Left hindlimb (tissue), 1 donor: ENCODE measurements at places on chromosomes 2 and 18.

DNA sequence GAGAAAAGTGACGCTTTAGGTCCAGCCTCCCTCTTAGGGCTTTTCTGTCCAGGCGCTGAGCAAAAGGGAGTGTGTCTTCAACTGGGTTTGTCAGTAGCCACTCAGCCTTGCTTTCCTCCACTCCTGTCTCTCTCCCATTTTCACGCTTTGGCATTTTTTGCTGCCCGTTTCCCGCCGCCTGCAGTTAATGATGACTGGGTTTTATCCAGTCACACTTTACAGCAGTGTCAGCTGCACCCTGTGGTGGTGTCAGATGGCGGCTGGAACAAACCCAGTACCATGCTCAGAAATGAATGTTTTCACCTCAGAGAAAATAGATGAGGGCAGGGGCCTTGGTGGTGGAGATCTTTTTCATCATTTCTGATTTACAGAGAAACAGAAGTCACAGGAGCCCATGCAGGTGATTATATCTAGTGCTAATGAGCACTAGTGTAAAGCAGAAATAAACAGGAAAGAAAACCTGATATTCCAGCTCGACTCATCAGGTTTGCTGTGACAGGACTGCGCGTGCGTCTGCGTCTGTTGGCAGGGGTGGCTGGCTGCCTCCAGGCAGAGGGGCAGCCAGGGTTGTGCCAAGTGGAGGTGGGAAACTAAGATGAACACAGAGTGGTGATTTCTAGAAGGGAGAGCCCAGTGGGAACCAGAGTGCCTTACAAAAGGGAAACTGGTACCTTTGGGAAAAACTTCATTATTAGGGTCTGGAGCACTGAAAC is 139.9 kb downstream of the TANC1 start:
- DNase-seq: no peak

- no peak for DNase-seq
Measured at GRCh38 chr2:194819367-194819766, 837.7 kb upstream of the SLC39A10 start.

DNA sequence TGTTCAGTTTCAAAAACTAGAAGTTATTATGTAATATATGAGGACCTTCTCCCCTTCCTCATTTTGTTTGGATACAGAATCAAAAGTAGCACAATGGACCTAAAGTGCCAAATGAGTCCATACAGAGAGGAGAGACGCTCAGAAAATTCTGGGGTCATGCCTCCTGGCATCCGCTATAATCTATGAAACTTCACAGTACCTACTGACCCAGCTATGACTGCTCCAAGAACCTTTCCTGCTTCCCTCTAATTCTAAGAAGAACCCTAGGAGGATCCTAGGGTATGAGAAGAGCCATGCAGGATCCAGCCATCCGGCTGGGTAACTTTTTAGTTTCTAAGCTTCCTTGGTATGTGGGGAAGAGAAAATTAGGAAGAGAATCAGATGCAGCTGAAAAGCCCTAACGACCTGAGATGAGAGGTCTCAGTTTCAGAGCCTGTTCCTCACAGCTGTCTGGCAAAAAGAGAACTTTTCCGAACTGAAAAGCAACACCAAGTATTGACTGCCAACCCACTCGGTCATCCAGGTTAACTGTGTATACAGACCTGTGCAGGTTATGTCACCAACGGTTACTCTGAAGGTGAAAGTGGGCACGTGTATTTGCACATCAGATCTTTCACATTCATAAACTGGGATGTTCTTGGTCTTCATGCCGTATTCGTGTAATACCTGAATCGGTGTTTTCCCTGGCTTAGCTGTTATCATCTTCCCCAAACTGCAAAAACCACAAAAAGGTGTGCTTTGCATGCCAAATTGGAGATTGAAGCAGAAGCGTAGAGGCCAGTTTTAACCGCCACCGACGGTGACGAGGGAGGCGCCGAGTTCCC is 1.1 kb downstream of the PRKRA start:
- DNase-seq: no peak

- no peak for DNase-seq
Measured at GRCh38 chr2:112310906-112311305, 35.5 kb downstream of the ZC3H6 start.

- DNase-seq: no peak
Measured at GRCh38 chr2:185374878-185375277, 363.7 kb upstream of the FSIP2 start.

GRCh38 chr18:9354256-9354655 is 19.7 kb downstream of the TWSG1 start:
- no peak for DNase-seq

DNA sequence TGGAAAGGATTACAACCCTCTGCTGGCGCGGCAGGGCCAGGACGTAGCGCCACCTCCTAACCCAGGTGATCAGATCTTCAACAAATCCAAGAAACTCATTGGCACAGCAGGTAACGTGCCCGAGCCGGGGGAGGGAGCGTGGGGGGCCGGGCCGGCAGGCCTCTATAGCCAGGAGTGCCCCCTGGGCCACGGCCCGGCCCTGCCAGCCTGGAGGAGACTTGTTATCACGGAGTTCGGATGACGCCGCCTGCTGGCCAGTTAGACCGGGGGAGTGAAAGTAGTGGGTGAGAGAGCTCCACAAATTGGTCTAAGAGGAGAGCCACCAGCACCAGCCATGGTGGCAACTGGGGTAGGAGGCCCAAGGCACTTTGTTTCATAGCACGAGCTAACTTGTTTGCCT is 8.6 kb upstream of the TMEM214 start:
- no peak for DNase-seq

GRCh38 chr18:37398248-37398920 is 167.2 kb downstream of the CELF4 start:
- no peak for DNase-seq

GRCh38 chr18:29488617-29489016 is 1311.7 kb upstream of the CDH2 start:
- DNase-seq: no peak

GRCh38 chr2:240133401-240133800 is 2.7 kb downstream of the COPS9 start:
- DNase-seq: no peak

GRCh38 chr2:109209941-109210340 is 80.9 kb downstream of the SH3RF3 start:
- no peak for DNase-seq

- DNase-seq: no peak
Measured at GRCh38 chr2:160022162-160022561, 40.3 kb downstream of the PLA2R1 start.
